ENCODE measurements at places on chromosomes 13 and 19.

DNA sequence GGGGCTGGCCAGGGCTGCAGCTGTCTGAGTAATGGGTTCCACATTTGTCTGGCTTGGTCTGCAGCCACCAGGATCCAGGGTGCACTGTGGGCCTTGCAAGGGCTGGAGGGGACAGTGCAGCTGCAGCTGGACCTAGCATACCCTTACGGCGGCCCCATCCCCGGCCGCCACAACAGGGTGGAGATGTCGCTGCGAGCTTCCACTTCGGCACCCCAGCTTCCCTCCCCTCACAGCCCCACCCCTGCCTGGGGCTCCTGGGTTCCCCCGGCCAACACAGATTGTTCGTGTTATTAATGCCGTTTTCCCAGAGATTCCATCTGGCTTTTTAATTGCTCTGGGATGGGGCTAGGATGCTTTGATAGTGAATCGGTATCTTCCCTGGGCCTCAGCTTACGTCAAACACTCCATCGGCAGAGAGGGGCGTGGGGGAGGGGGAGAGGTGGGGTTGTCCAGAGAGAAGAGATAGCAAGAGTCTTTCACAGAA lies 5.8 kb downstream of the CEBPA start:
- H3K36me3 ChIP-seq = no peaks in the 10 kb centered on the region
- no peak for DNase-seq
- H3K4me1 ChIP-seq = peaks cover 58% of the 10 kb centered on the region
- peaks cover 25% of the 10 kb centered on the region for H3K27me3 ChIP-seq

- no peak overlapping the region for H3K27ac ChIP-seq
- H3K4me3 ChIP-seq = no peak overlapping the region
- no peaks in the 10 kb centered on the region for H3K36me3 ChIP-seq
- no peaks in the 10 kb centered on the region for H3K27me3 ChIP-seq
Measured at GRCh38 chr13:29563941-29564340, 31.5 kb downstream of the SLC7A1 start.

DNA sequence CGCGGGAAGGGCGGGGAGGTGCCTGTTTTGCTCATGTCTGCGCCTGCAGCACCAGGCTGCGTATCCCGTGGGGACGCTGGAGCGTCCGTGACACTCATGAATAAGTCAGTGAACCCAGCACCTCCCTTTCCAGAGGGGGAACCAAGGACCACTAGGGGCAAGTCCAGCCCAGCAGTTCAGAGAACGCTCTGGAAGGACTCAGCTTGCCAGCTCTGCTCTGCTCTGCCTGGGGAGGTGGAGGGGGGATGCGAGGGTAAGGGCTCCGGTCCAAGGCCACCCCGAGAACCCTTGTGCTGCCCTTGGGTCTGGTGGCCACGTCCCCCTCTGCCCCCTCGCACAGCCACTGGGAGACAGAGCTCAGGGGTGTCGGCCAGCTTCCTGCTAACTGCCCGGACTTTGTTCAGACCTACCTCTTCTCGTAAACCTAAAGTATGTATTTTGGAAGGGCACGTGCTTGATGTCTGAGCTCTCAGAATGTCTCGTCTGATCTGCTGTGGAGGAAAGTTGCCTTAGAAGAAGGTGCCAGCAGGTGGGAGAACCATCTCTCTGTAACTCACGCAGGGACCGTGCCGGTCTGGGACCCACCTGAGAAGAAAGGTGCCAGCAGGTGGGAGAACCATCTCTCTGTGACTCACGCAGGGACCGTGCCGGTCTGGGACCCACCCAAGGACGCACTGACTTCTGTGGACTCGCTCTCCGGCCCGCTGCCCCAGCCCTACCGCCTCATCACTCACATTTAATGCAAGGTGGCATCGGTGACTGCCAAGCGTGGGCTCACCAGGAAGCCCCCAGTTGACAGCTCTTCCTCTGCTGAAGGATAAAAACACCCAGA lies 34.1 kb downstream of the TMEM255B start:
- H3K36me3 ChIP-seq = no peaks in the 10 kb centered on the region
- H3K4me3 ChIP-seq = no peak overlapping the region
- H3K27ac ChIP-seq = no peak overlapping the region
- no peaks in the 10 kb centered on the region for H3K4me1 ChIP-seq

DNA sequence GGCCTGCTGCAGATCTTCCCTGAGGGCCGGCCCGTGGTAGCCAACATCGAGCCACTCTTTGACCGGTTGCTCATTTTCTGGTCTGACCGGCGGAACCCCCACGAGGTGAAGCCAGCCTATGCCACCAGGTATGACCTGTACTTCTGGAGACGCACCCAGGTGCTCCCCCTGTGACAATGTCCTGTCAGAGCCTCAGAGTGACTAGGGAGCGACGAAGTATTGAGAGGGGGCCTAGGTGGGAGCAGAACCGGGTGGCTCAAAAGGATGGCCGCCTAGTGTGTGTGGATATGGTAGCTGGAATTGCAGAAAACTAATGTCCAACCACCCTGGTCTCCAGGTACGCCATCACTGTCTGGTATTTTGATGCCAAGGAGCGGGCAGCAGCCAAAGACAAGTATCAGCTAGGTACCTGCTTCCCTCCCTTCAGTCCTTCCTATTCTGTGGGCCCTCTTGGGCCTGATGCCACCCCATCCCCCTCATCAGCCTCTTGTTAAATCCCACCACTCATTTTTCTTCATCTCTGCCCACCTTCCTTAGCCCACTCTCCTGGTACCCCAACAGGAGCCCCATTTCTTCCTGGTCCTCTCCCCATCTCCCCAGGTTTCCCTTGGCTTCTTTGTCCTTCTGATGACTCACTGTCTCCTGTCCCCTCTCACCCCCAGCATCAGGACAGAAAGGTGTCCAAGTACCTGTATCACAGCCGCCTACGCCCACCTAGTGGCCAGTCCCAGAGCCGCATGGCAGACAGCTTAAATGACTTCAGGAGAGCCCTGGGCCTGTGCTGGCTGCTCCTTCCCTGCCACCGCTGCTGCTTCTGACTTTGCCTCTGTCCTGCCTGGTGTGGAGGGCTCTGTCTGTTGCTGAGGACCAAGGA lies 8.4 kb downstream of the EGLN2 start:
- DNase-seq = no peak
- H3K27ac ChIP-seq = peak overlapping the region; percentile 90
- H3K4me3 ChIP-seq = no peak overlapping the region
- no peaks in the 10 kb centered on the region for H3K27me3 ChIP-seq
- H3K36me3 ChIP-seq = peaks cover 2% of the 10 kb centered on the region
- H3K4me1 ChIP-seq = peaks cover 61% of the 10 kb centered on the region

DNA sequence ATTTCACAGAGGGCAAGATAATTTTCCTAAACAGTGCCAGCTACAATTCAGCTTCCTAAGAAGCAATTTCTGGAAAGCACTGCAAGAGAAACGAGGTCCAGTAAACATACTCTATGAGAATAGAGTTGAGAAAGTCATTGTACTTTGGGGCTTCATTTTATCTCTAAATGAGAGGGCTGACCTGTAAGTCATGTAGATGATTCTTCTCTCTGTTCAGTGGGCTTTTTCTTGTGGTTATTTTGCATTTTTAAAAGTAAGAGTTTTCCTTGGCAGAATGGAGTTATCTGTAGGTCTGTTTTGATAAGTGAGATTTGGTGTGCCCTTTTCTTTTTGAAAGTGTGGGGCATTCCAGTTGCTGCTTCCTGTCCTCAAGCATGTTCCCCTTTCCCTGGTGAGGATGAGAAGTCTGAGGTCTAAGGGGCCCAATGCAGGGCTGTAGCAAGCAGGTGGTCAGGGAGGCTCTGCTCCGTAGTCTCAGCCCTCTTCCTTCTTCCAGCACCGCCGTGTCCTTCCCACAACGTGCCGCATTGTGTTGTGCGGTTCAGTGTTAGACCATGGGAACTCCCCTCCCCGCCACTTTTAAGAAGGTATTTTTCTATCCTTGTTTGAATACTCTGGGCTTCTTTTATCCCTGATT lies 86.3 kb downstream of the ARHGEF7 start:
- H3K4me3 ChIP-seq = no peak overlapping the region
- peaks cover 27% of the 10 kb centered on the region for H3K36me3 ChIP-seq
- no peaks in the 10 kb centered on the region for H3K27me3 ChIP-seq

- no peak overlapping the region for H3K27ac ChIP-seq
- H3K27me3 ChIP-seq = no peaks in the 10 kb centered on the region
- H3K36me3 ChIP-seq = no peaks in the 10 kb centered on the region
- H3K4me3 ChIP-seq = no peak overlapping the region
Measured at GRCh38 chr13:99033814-99034213, 56.0 kb upstream of the DOCK9 start.

DNA sequence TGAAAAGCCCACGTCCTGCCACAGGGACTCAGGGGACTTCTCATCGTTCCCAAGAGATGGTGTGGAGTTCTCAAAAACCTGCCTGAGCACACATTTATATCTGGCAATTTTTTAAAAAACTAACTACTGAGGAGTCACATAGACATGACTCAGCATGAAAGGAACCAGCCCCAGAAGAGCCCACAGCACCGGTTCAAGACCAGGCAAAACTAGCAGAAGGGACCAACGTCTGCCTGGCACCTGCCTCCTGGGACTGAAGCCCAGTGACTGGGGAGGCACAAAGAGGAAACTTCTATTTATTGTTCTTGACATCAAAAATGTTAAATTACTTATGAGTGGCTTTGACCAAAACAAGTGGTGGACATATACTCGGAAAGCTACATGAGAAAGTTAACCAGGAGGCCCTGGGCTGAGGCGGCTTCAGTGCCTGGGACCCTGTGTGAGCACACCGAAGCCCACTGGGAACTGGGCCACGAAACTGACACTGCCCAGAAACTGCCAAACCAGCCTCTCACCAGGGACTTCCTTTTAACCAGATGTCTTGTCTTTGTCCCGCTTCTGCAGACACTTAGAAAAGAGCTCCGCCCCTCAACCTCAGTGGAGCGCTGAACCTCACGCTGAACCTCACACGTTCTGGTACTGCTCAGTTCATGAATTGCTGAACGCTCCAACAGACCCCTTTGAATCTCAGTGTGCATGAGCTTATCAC lies 25.7 kb downstream of the C13orf46 start:
- peaks cover 2% of the 10 kb centered on the region for H3K4me1 ChIP-seq
- no peak overlapping the region for H3K27ac ChIP-seq
- H3K27me3 ChIP-seq = no peaks in the 10 kb centered on the region
- no peaks in the 10 kb centered on the region for H3K36me3 ChIP-seq
- H3K4me3 ChIP-seq = no peak overlapping the region

DNA sequence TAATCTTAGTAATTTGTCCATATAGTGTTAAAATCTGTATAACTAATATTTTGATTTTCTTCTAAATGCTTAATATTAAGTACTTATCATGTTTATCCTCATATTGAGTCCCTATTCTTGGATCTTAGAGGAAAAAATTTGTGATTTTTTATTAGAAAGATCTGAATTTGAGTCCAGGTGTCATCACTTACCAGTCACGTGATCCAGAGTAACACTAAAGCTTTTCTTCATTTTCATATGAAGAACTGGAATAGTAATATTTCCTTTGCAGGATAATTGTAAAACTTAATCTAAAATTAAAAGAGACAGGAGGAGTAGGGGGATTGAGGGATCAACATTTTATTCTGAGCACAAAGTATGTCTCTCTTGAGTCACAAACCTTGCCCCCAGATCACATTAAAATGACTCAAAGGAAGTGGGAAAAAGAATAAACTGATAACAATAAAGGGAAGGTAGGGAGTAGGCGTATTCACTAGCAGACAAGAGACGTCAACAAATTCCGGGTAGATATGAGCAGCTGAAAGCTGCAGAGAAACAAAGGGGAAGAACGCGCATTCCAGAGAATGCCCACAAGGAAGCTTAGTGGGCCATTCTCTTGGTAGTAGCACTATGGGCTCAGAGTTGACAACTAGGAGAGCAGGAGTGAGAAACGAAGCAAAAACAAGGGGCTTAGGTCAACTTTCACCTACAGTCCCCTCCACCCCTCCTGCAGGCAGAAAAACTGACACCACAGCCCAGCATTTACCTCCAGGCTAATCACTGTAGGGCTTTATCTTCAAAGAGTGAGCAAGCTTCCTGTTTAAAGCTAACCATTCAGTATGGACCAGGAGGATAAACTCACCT lies 123.1 kb downstream of the SPRY2 start:
- DNase-seq = no peak
- H3K27ac ChIP-seq = no peak overlapping the region
- H3K36me3 ChIP-seq = peaks cover under 1% of the 10 kb centered on the region

- peak overlapping the region; percentile 98 for H3K27ac ChIP-seq
- peaks cover 33% of the 10 kb centered on the region for H3K4me1 ChIP-seq
- H3K36me3 ChIP-seq = no peaks in the 10 kb centered on the region
- H3K4me3 ChIP-seq = peak overlapping the region; percentile 93
- DNase-seq = no peak
Measured at GRCh38 chr19:12790628-12791344, 500 bp upstream of the JUNB start.

DNA sequence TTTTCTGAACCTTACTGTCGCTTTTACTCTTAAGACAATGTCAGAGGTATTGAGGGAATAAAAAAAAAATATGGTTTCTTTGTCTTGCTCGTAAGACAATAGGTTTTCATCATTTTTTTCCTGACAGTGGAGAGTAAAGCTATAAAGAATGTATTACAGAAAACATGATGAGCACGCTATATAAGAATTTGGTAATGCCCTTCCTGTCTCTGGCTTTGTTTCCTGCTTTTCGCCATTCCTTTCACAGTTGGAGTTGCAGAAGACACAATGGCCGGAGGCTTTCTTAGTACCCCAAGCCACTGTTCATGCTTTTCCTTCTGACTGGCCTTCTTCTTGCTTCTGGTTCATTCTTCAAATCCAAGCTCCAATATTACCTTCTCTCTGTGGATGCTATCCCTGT lies 101.0 kb upstream of the DACH1 start:
- no peak for DNase-seq
- H3K36me3 ChIP-seq = no peaks in the 10 kb centered on the region
- H3K27ac ChIP-seq = peak overlapping the region; percentile 76
- H3K4me3 ChIP-seq = peak overlapping the region; percentile 30
- peaks cover 10% of the 10 kb centered on the region for H3K4me1 ChIP-seq

DNA sequence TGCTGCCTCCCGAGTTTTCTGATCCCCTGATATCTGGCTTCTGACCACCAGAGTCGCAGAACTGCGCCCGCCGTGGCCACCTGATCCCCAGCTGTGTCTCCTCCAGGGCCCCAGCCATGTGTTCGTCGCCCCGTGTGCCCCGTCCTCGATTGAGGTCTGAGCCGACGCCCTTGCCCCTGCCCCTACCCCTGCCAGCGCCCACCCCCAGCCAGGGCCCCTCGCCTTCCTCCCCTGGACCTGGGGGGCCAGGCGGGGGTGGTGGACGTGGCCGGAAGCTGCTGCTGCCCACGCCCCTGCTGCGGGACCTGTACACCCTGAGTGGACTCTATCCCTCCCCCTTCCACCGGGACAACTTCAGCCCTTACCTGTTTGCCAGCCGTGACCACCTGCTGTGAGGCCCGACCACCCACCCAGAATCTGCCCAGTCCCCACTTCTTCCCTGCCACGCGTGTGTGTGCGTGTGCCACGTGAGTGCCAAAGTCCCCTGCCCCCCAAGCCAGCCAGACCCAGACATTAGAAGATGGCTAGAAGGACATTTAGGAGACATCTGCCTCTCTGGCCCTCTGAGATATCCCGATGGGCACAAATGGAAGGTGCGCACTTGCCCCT lies 9.2 kb downstream of the PLPPR2 start:
- H3K4me3 ChIP-seq = no peak overlapping the region
- H3K4me1 ChIP-seq = no peaks in the 10 kb centered on the region
- no peak for DNase-seq

DNA sequence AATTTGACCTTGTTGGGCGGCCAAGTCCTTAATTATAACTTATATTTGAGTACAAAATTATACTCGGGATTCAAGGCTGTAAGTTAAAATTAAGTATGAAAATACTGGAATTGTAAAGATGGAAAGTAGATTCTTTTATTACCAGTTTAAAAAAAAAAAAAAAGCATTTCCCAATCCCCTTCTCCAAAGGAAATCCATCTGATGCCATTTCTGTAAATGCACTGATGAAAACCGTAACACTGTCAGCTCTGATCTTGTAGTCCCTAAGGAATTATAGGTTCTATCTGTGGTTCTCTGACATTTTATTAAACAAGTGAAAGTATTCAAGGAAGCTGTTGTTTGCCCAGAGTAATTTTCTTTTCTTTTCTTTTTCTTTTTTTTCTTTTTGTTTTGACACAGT lies 41.6 kb upstream of the HNRNPA1L2 start:
- no peaks in the 10 kb centered on the region for H3K27me3 ChIP-seq
- H3K4me3 ChIP-seq = peak overlapping the region; percentile 73
- H3K4me1 ChIP-seq = peaks cover 25% of the 10 kb centered on the region
- peaks cover 3% of the 10 kb centered on the region for H3K36me3 ChIP-seq
- DNase-seq = no peak
